ENCODE measurements at places on chromosomes 7 and 10.

- no peak for DNase-seq
Observed at GRCh38 chr7:50542132-50542531, 23.1 kb downstream of the DDC start.

- no peak for DNase-seq
Observed at GRCh38 chr7:21300692-21301091, 127.2 kb upstream of the SP4 start.

DNA sequence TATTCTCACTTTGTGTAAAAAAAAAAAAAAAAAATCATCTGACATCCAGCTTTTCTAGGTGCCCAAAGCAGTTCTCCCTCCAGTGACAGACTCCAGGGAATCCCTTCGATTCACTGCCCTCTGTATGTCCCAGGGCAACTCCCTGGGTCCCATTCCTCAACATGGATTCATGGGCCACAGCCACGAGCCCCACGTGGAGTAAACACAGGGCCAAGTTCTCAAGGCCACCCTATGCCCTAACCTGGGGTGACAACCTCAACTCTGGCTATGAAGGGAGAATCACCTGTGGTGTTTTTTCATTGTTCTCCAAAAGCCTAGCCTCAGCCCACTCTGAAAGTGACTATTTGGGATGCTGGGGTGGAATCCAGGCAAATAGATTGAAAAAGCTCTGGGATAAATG, 3.4 kb downstream of the BNIP3 start:
- no peak for DNase-seq

DNA sequence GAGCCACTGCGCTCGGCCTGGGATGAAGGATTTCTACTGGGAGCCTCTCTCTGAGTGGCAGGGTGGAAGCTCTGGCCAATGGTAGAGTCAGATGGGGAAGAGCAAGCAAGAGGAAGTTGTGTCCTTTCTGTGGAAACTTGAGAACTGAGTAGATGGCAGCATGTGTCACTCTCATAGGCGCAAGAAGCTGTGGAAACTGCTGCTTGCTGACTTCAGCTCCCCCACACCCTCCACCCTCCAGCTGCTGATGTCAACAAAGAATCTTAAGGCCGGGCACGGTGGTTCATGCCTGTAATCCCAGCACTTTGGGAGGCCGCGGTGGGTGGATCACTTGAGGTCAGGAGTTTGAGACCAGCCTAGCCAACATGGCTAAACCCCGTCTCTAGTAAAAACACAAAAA, 39.8 kb upstream of the SRGN start:
- peak; percentile 51 for DNase-seq

DNA sequence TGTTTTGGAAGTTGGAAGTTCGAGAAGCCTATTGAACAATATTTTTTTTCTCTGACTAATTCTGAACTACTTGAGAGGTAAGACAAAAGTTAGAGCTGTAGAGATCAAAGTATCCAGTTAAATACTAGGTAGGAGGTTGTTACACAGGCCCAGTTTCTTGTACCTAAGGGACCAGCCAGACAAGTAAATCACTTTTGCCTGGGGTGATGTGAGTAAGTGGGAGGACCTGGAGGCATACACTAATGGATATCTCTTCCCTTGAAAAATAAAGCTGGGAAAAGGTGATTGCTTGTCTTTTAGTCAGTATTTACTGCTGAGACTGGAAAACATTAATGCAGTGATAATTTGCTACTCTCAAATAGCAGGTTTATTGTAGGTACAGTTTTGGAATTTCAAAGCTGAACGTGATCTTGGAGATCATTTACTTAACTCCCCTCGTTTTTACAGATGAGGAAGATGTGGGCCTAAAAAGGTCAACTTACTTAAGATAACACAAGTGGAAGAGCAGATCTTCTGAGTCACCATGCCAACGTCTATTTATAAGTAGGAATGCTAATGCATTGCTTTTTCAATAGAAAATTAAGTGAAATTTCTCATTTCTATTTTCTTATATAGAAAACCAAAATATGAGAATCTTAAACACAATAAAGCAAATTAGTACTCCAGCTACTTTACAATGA, 181.3 kb downstream of the PPP1R9A start:
- no peak for DNase-seq

Data from activated naive CD8-positive, alpha-beta T cell treated with anti-CD3 and anti-CD28 coated beads, Interleukin-2, amount 50 U/mL, for 24 hours (primary cell).